ENCODE measurements at places on chromosomes 12 and 14.

DNA sequence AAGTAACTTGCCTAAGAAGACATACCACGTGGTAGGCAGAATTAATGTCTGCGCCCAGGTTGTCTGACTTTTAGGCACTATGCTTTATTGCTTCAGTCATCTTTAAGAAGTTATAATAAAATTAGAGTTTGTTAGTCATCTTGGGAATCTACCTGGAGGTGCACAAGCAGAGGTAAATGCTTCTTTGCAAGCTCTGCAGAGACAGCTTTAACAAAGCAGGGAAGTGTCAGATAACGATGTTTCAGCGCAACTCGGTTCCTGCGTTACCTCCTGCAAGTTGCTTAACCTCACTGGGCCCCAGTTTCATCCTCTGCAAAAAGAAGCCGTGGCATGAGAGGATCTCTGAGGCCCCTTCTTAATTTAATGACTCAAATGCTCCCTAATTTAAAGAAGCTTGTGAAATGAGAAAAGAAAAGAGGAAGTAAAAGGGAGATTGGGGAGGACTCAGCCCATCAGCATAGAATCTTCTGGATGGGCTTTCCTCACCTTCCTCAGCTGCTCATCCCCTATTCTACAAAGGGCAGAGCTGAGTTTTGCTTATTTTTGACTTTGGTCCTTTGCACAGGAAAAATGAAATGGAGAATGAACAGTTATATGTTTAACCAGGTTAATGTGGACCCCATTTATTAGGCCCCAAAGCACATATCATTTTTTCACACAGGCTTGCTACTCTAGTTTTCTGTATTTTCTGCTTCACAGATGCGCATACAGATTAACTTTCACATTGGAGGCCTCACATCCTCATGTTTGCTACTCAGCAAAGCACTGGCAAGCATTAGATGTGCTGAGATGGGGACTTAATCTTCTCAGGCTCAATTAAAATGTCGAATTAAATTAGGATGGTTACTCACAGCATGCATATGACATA, 5.1 kb downstream of the ARHGDIB start:
- DNase-seq = peak; percentile 71

GRCh38 chr14:73619524-73619923, 7.2 kb downstream of the ACOT6 start:
- no peak for DNase-seq

- no peak for DNase-seq
Measured at GRCh38 chr12:120939523-120939922, 35.4 kb upstream of the SPPL3 start.

DNA sequence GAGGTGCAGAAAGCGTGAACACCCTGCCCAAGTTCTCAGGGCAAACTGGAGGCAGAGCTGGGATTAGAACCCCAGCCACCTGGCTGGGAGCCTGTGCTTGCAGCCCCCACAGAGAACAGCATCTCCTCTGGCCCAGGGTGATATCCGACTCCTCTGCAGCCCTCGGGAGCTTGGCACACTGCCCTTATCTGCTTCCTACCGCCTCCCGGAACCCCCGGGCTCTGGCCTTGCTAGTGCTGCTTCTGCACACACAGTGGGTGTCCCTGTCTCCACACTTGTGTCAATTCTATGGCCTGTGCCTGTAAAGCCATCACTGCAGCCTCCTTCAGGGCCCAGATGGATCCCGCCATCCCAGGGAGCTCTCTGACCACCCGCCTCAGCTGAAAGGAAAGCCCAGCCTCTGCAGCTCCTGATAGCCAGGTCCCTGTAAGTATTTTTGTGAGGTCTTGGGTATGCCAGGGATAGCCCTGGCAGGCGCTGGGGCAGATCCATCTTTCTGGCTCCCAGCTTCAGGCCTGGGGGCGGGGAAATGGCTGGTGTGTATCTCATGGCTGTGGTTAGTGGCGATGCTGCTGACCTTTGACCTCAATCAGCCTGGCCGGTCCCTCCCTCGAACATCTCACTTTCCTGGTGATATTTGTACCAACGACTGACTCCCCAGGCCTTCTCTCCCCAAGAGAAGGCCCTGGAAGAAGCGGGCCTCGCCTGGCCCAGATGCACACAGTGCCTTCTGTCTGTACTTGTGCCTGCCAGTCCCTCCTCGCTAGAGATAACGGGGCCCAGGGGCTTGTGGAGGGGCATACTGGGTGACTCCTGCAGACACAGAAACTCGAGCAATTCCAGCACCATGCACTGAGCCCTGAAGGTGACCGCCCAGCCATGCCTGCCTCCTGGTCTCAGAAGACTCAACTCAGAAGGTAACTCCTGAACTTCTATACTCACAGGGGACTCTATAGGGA, 183.8 kb downstream of the CALM1 start:
- no peak for DNase-seq

DNA sequence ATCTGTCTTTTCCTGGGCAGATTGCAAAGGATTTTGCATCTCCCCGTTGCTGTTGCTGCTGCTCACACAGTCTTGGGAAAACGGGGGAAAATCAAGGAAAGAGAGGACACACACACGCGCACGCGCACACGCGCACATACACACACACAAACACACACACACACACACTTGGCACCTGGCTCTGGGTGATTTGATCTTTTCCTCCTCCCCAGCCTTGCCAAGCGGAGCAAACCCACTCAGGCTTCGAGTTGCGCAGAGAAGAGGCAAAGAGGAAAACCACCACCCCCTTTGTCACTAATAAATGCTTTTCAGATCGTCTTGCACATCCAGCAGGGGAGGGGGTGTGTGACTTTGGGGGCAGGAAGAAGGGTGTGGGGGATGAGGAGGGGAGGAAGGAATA, 965 bp upstream of the NOS1 start:
- DNase-seq = no peak

DNA sequence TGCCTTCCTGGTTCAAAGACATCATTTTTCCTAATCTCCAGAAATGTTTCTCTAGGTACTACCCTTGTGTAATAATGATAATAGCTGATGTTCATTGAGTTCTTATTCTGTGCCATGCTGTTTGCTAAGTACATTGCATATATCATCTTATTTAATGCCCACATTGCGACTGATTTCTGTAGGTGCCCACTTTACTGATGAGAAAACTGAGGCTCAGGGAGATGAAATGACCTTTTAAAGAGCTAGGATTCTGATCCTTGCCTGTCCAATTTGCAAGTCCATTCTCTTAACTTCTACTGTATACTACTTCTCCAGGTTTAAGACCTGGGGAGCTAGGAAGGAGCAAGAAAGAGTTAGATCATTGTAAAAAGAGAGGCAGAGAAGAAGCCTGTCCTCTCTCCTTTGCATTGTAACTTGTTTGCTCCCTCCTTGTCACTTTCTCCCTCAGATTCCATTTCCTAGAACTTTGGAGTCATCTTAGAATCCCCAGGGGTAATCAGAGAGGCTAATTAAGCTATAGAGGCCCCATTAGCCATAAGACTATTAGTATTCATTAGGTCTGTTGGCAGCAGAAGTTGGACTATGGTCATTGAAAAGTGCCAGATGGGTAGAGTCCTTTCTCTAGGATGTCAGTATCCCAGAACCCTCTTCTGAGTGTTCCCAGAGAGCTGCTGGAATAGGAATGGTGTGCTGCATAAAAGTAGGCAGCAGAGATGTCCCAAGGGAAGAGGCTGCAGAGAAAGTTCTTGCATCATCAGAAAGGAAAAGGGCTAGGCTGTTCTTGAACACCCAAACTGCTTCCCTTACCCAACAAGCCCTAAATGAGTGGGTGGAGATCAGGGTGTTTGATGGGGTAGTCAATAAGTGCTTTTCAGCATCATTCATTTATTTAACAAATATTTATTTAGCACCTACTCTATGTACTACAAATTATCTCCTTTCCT, 3.1 kb downstream of the DGKA start:
- no peak for DNase-seq

DNA sequence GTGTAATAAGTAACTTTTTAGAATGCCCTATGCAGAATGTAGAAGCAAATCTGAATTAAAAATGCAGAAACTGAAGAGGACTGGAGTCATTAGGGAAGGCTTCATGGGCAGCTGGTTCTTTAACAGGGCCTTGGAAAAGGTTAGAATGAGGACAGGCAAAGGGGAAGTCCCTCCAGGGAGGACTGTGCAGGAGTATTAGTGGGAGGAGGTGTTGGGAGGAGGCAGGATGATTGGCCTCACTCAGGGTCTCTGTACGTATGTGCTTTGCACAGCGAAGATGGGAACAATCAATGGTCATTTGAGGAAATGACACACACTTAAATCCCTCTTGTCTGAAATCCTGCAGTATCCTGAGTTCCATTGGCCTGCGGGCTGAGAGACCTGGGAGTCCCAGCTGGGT, 119.7 kb downstream of the PTCSC3 start:
- DNase-seq = no peak

GRCh38 chr12:107322063-107322462, 228.7 kb upstream of the CRY1 start:
- DNase-seq = peak; percentile 57

DNA sequence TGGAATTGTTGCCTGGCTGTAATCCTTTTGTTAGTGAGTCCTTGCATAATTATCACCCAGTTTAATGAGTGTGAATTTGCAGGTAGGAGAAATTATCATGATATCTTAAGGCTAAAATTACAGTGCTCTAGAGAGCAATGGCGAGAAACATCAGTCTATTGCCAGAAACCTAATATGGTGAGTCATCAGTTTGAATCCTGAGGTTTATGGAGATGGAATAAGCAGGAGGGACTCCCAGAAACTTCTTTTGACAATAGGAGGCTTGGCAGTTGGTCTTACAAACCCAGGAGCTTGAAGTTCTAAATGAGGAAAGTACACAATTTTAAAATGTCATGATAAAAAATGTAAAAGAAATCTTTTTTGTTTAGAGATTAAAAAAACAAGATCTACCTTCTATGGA, 31.5 kb upstream of the CRADD start:
- no peak for DNase-seq

DNA sequence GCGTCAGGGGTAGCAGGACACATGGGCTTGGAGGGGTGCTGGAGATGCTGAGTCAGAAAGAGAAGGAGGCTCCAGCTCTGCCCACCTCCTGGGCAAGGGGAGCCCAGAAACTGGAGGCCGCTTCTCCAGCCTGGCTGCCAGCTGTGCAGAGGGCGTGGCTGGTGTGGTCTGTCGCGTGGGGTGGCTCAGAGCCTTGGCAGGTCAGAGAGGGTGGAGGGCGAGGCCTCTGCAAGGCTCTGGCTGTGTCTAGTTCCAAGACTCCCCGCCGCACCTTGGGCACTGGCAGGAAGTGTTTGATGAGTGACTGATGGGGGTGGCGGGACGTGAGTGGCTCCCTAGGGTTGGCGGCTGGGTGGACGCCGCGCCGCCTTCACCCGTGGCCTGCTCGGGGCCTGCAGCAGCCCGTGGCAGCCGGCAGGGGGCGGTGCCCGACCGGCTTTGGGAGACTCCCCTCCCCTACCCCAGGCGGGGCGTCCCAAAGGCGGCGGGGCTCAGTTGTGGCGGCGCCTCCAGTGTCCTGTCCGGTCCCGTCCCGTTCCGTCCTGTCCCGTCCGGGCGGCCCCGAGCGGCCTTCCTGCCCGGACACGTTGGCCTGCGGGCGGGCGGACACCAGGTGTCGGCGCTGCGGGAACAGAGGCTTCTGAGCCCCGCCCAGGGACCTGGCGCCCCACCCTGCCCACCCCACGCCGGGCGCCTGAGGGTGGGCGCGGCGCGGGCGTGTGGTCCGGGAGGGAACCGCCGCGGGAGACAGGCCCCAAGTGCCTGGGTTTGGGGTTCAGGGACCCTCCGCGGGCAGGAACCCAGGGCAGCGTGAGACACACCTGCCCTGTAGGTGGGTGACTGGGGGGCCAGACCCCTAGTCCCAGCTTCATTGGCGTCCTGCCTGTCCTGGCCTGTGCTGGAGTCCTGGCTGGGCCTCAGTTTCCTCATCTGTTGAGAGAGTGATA, 39.7 kb downstream of the KRT80 start:
- DNase-seq = peak; percentile 60

DNA sequence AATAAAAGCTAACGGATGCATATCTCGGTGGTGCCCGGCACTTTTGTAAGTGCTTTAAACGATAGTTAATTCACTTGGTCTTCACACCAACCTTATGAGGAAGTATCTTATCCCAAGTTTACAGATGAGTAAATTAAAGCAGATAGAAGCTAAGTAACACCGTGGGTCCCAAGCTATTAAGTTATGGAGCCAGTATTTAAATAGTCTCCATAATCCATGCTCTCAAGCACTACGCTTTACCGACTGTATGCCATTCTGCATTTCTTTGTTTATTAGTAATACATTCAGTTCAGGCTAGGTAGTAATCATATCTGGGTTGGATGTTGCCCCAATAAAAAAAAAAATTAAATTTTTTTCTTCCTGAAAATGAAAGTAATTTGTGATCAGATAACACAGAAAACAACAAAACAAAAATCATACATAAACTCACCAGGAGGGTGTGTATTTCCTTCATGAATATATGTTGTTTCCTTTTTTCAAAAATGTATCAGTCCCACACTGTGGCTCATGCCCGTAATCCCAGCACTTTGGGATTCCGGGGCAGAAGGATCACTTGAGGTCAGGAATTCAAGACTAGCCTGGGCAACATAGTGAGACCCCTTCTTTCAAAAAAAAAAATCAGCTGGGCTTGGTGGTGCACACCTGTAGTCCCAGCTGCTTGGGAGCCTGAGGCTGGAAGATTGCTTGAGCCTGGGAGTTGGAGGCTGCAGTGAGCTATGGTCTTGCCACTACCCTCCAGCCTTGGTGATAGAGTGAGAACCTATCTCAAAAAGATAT, 1.4 kb upstream of the M6PR start:
- no peak for DNase-seq

- no peak for DNase-seq
Measured at GRCh38 chr14:20377171-20377570, 33.7 kb downstream of the PARP2 start.

DNA sequence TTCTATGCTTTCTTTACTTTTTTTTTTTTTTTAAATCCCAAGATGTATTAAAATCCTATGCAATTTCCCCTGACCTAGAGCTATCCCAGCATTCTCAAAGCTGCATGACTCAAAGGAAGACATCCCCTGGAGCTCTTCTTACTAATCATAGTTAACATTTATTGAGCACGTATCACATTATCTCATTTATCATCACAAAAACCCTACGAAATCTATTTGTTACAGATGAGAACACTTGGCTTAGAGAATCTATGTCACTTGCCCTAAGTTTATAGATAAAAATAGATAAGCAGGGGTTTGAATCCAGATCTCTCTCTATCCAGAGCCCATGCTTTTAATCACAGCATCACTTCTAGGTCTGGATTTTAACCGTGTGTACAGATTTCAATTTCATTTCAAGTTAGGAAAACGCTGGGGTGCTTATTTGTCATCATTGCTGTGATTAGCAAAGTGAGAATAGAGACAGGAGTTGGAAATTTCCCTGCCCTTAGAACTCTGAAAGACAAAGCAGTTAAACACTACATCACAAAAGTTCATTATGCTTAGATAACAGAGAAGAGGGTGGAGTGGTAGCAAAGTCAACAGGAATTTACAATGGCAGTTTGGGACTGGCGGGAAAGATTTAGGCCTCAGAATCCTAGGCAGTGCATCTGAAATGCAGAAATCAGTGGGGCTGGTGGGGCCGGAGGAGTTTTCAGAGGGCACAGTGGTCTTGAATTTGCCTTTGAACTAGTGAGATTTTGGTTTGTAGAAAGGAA, 177.7 kb upstream of the FRMD6 start:
- no peak for DNase-seq

GRCh38 chr14:79294499-79294898, 916.8 kb downstream of the DIO2 start:
- no peak for DNase-seq

Data from activated CD4-positive, alpha-beta T cell treated with anti-CD3 and anti-CD28 coated beads, Interleukin-2, Interleukin-4, amounts not matched to agents 100 ng/mL and 50 ng/mL, durations not matched to agents 16 hours and 8 hours (primary cell).